ENCODE measurements at places on chromosomes 5 and 9.
A peak's percentile ranks its signal among the peaks of the same experiment; 100 is the strongest.

- no peak for DNase-seq
Measured at GRCh38 chr5:15620501-15620900, 120.5 kb downstream of the FBXL7 start.

GRCh38 chr9:135166565-135166964, 79.1 kb downstream of the OLFM1 start:
- no peak for DNase-seq

- no peak for DNase-seq
Measured at GRCh38 chr5:117679046-117679445, 1104.4 kb upstream of the SEMA6A start.

- no peak for DNase-seq
Measured at GRCh38 chr5:156971848-156972525, 9.0 kb upstream of the TIMD4 start.

GRCh38 chr5:63131626-63132285, 553.1 kb downstream of the LRRC70 start:
- DNase-seq, result no peak

DNA sequence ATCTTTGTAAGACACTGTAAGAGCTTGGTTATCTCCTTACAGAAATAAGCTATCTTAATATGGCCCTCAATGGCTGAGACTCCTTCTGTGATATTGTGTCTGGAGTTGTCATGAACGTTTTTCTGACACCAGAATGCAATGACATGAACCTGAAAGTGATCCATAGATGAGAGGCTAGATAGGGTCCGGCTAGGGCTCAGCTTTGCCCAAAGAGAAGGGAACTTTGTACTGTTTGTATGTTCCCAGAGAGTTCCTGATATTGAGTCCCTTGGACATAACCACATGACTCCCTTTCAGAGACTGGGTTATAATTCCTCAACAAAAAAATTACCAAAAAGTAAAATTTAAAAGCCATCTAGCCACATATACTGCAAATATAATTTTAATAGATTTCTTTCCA, 575.8 kb upstream of the CLINT1 start:
- no peak for DNase-seq

GRCh38 chr5:135436951-135437418, 10.2 kb downstream of the DCANP1 start:
- no peak for DNase-seq

DNA sequence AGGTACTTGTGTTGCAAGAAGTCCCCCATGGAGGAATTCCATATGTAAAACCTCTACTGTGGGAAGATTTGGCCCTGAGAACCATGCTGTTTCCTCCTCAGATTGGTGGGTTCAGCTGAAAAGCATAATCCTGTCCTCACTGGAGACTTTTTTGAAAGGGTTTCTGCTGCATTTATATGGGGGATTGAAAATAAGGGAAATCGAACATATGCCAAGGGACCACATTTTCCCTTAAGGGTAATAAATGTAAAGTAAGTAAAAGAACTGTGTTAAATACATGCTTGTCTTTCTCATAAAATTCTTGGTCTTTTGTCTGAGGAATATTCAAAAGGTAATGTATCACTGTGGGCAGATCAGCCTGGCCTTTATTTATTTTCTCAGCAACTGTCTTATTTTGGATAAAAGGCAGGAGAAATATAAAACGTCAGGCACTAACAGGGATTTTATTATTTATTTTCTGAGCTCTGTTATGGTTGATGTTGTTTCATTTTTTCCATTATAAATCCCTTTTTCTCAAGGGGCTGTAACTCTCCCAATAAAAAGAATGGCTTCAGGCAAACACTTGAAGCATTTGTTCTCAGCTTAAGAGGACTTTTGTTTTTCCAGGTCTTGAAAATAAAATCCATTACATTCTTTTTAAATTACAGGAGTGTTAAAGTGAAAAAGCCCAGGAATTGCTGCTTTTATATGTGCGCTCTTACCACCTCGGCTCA, 131.4 kb downstream of the FGF10 start:
- no peak for DNase-seq

GRCh38 chr9:89600831-89601230, 4.0 kb upstream of the GADD45G start:
- DNase-seq, result no peak

GRCh38 chr5:72079288-72079687, 28.0 kb upstream of the MAP1B start:
- no peak for DNase-seq

- no peak for DNase-seq
Measured at GRCh38 chr5:84614906-84615305, 230.2 kb upstream of the EDIL3 start.

DNA sequence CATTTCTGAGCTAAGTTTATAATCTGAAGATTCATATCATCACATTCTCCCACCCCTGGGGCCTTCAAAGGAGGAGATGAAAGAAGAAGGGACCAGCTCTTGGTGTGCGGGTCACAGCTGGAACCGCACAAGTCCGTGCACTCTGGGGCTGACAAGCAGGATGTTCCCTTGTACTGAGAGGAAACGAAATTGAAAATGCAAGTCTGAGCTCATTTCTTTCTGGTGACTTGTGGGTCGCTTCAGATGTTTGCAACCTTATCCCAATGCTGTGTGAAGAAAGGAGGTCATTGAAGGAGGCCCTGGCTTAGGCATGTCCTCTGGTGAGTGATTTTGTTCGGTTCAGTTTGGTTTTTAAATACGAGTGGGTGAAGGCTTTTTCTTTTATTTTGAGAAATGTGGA, 59.6 kb downstream of the C9orf152 start:
- peak; percentile 12 for DNase-seq

DNA sequence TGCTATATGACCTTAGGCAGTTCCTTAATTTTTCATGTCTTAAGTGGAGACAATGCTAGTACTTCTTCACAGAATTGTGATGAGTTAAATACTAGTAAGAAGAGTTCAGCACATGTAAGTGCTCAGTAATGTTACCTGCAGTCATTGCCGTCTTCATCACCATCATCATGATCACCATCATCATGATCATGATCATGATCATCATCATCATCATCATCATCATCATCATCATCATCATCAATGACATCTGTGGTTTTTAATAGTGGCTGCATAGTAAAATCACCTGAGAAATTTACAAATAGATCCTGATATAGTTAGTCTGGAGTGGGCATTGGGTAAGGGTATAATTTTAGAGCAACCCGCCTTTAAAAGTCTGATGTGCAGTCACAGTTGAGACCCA, 14.7 kb upstream of the PALM2AKAP2 start:
- no peak for DNase-seq

GRCh38 chr5:10220248-10220647, 29.4 kb downstream of the ATPSCKMT start:
- no peak for DNase-seq

GRCh38 chr9:26605367-26605766, 287.2 kb downstream of the CAAP1 start:
- no peak for DNase-seq

DNA sequence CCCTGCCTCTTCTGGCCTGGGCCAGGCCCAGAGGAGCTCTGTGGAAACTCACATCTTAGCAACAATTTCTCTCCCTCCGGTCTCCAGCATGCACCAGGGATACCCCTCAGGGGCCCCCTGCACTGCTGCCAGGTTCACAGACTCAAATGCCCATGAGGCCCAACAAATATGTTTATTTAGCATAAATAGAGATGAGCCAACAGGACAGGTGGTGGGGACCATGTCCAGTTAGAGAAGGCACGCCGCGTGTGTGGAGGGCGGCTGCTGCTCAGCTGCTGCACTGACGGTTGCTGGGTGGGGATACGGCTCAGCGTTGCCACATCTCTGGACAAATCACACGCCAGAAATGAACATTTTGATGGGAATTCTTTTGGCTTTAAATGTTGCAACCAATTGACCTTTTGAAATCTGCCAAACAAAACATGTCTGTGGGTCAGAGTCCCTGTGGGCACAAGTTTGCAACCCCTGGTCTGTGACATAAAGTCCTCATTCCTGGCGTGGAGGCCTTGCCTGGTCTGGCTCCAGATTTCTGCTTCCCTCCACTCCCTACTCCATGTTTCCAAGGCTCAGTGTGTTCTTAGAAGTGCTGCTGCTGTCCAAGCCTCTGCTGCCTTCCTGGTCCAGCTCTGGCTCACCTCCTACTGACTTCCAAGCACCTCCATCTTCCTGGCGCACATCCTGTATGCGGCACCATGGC, 88.9 kb downstream of the AMBP start:
- DNase-seq, result no peak

- no peak for DNase-seq
Measured at GRCh38 chr5:158521995-158522394, 577.7 kb downstream of the EBF1 start.

DNA sequence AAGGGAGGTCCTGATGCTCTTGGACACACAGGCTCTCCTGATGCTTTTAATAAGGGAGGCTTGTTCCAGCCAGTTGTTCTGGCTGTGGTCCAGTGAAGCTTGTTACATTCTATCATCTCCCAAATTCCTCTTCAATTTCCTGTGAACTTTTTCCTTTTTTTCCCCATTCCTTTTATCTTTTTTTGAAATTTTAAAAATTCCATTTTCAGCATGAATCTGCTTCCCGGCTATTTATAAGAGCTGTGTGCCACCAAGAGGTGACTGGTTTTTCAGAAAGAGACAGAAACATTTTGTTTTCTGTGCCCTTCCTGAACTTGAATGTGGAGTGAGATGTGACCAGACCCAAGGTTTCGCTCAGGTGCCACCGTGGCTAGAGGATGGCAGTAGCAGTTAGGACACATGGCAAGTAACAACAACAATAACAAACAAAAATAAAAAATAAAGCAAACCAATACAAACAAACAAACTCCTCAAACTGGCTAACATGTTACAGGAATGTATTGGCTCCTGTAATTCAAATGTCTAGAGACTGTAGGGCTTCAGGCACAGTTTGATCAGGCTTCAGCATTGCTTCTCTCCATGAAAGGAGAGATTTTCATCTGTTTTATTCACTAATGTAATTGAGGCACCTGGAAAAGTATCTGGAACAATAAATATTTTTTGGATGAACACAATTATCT, 121.1 kb downstream of the BOD1 start:
- no peak for DNase-seq

- DNase-seq, result no peak
Measured at GRCh38 chr5:675871-676698, 17.1 kb downstream of the TPPP start.

DNA sequence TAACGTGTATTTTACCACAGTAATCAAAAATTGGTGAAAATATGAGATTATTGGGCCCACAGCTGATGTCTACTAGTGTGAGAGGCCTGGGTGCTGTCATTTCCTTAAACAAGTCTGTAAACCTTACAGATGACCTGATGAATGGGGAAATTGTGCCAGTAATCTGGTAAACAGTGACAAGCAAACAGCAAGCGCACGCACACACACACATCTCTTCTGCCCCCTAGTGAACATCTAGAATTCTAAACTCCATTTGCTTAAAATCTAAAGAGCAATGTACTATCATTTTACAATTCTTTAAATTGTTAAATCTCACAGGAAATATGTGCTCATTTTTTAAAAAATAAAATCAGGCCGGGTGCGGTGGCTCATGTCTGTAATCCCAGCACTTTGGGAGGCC, 7.5 kb upstream of the RAPGEF1 start:
- DNase-seq, result peak; percentile 68

DNA sequence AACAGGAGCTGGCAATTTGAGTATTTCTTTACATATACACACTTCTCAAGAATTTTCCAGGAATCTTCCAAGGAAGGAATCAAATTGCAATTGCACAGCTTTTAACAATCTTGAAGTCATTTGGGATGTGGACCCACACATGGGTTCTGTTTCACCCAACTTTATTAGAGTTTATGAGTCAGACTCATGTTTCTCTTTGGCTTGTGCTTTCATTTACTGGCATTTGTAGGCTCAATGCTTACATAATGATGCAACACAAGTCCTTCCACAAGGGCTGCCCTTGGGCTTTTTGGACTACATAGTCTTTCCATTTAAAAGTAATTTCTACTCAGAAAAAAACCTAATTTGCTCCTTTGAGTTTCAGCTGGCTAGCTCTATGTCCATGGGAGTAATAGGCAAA, 4.6 kb upstream of the CDC37L1 start:
- DNase-seq, result no peak

DNA sequence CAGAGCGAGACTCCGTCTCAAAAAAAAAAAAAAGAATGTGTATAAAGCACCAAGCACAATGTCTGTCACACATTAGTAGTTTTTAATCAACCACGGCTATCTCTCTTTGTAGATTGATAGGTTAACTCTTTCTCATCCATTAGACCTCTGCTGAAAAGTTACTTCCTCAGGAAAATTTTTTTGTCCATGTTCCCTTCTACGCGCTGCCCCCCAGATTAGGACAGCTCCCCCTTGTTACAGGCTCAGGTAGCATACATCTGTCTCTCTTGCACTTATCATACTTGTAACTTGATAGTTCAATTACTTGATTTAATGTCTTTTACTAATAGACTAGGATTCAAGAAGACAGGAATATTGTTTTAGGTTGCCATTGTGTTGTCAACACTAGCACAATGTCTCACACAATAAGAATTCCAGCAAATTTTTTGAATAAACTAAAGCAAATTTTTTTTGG, 1.5 kb downstream of the SPDL1 start:
- DNase-seq, result no peak

- no peak for DNase-seq
Measured at GRCh38 chr9:14722391-14723035, at the start of gene CER1. TSS of gene CER1 (minus strand) at chr9:14722733. CDS start at chr9:14722672, 61 bp downstream.

GRCh38 chr5:10990634-10991033, 229.6 kb upstream of the DAP start:
- DNase-seq, result no peak

DNA sequence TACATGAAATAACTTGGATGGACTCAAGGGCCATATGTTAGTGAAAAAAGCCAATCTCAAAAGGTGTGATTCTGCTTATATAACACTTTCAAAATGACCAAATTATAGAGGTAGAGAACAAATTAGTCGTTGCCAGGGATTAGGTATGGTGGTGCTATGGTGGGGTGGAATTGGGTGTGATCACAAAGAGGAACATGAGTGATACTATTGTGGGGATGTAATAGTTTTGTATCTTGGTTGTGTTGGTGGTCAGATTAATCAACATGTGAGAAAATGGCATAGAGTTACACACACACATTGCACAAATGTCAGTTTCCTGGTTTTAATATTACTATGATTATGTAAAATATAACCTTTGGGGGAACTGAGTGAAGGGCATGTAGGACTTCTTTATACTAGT, 31.9 kb downstream of the CAMK4 start:
- DNase-seq, result no peak

Measured in T-helper 1 cell (primary cell).